ENCODE measurements at places on chromosomes 2 and 18.
A peak's percentile ranks its signal among the peaks of the same experiment; 100 is the strongest.

- no peak for DNase-seq
Observed at GRCh38 chr2:40255103-40255502, 196.8 kb downstream of the SLC8A1 start.

GRCh38 chr2:56971383-56971974 is 787.7 kb downstream of the CCDC85A start:
- DNase-seq, result peak; percentile 50

DNA sequence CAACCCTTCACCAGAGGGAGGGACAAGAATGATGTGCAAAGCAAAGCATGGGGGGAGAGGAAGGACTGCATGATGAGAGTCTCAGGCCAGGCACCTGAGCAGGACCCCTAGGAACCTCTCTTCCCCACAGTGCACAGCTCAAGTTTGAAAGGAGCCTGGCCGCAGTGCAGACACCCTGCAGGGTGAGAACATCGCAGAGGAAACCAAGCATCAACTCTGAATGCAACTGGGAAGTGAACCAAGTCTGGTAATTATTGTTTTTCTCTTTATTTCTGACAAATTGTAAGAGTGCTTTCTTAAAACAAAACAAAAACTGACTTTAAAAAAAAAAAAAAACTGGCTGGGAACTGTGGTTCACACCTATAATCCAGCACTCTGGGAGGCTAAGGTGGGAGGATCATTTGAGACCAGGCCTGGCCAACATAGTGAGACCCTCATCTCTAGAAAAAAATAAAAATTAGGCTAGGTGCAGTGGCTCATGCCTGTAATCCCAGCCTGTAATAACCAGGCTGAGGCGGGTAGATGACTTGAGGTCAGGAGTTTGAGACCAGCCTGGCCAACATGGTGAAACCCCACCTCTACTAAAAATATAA is 15.3 kb downstream of the NPC1 start:
- DNase-seq, result no peak

GRCh38 chr18:58893388-58894099 is 28.9 kb downstream of the ZNF532 start:
- DNase-seq, result no peak

GRCh38 chr2:47072728-47073191 is 82.3 kb downstream of the STPG4 start:
- DNase-seq, result no peak

DNA sequence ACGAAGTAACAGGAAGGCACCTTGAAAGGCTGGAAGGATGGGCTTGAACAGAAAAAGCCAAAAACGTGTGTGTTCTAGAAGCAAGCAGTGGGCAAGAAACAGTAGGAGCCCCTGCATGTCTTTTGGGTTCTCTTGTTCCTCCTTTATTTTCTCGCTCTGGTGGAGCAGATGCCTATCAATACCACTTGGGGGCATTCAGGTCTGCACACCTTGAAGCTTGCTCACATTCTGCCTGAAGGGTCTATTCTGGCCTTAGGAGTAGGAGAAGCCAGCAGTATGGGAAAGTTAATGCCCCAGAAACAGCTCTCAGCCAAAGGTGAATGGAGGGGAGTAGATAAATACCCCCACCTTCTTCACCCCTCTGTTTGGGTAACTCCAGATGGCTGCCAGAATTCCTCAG is 204.5 kb downstream of the TXNL1 start:
- DNase-seq, result no peak

DNA sequence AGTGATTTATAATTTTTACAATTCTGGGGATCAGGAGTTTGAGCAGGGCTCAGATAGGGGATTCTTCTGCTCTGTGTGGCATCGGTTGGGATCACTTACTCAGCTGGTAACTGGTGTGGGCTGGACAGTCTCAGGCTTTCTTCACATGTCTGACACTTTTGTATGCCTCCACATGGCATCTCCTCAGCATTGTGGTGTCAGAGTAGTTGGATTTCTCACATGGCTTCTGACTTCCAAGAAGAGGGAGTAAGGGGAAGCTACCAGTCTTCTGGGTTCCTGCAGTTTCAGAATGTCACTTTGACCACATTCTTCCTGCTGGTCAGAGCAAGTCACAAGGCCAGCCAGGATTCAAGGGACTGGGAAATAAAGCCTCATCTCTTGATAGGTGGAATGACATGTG is 55.6 kb downstream of the NCOA1 start:
- no peak for DNase-seq

DNA sequence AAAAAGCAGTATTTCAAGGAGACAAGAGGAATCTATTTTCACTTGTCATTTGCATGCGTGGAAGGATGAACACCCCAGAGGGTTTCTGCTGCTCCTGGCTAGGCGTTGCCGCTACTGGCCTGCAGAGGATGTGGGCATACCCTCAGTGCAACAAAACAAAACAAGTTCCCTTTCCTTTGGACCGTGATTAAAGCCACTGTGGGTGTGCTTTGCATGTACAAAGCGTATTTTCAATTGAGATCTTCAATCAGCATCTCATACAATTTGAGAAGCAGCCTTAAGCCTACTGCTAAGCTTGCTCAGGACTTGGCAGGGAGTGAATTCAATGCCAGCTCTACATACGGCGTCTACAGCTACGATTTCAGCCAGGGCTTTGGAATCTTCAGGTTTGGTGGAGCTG is 298.4 kb downstream of the LPIN1 start:
- no peak for DNase-seq

DNA sequence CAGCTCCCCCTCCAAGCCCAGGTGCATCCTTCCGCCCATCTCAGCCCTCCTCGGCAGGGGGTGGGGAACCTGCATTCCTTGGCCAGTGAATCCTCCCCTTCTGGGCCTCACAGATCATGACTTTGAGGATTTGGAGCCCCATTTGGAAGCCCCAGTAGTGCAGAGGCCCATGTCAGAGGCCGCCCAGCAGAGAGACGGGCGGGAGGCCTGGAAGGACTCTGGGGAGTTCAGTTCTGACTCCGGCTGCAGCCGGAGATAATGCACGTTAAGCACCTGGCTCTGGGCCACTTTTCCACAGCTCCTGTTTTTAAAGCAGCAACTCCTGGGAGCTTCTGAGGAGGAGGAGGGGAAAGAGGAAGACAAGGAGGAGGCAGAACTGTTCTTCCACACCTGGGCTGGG is 14.9 kb downstream of the ATOH8 start:
- DNase-seq, result peak; percentile 81

DNA sequence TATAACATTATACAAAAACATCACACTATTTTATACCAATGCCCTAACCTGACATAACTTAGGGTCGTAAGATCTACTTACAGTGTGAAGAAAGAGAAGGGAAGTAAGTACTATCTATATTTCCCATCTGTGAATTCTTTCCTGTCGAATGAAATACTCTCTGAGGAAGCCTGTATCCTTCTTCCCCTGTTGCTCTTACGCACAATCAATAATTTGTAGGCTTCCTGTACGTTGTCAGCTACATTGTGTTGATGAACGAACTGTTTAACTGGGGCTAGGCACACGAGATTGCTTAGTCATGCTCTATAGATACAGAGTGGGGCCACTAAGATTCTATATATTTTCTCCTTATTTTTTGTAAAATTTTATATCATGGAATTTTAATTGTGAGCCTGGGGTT is 1125.0 kb upstream of the CELF4 start:
- DNase-seq, result no peak

GRCh38 chr2:68646303-68646702 is 2.9 kb downstream of the PROKR1 start:
- peak; percentile 11 for DNase-seq

DNA sequence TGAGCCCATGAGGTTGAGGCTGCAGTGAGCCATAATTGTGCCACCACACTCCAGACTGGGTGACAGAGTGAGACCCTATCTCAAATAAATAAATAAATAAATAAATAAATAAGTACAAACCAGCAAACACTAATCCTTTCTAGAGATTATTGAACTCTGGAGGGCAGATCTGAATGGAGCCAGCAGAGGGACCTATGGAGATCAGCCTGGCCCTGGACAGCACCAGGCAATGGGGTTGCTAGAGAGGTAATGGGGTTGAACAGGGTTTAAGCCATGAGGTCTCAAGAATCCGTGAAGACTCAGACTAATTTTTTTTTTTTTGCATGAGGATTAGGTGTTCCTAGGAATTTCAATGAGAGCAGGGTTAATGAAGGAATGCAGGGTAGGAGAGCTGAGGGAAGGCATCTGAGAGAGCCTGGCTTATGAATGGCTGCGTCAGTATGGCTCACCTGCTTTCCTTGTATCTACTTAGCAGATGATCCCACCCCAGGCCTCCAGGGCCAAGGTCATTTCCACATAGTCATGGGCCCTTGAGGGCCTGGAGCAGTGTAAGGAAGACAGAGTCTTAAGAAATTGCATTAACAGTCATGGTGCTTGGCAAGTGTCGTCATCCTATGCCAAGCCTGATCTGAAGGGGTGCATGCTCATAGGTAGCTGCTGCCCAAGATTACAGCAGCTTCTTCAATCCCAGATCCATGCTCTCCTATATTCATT is 34.6 kb upstream of the IL37 start:
- no peak for DNase-seq

DNA sequence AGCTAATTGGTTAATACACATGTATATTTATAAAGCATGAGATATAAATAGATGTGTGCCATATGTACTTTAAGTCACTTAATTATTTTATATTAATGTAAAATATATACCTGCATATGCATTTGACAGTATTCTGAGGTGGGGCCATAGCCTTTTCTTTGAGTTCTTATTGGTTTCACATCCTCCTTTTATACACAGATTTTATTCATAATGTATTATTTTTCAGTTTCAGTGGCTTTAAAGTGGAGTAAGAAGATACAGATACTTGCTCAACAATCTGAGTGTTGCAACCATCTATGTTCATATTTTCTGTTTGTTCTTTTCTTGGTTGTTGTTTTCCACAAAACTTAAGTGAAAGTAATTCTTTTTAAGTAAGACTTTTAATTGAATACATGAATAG is 436.5 kb downstream of the RND3 start:
- DNase-seq, result no peak

- DNase-seq, result no peak
Observed at GRCh38 chr18:63476668-63477067, at the start of gene SERPINB5. TSS of gene SERPINB5 (plus strand) at chr18:63476958. CDS start at chr18:63484429, 7,471 bp downstream.

- no peak for DNase-seq
Observed at GRCh38 chr2:45774688-45775244, 123.3 kb downstream of the PRKCE start.

GRCh38 chr2:63613391-63613901 is 24.7 kb downstream of the MDH1 start:
- DNase-seq, result peak; percentile 61

- DNase-seq, result no peak
Observed at GRCh38 chr2:96485751-96486651, 19.2 kb downstream of the NEURL3 start.

DNA sequence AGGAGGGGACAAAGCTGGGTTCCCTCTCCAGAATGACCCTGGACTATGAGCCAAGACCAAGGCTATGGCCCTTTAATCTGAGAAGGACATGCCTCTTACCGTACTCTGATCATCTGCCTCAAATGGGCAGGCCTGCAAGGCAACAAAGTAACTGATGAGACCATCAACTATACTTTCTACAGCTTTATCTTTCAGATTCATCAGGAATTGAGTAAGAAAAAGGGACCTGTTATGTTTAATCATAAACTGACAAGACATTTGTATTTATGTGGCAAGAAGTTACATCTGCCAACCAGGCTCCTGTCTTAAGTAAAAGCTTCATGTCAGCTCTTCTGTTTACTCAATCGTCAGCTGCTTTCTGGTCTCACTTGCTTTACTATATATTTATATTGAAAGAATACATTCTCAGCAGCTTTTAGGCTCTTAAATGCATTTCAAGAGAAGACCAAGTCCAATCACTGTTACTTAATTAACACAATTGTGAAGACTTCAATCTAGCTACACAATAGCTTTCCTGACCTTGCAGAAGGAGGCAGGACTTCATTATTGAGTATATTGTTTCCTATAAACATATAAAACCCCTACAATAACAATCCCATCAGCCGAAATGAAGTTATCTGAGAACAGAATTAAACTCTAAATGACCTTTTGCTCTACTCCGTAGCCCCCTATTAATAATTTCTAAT is 163.8 kb downstream of the ETAA1 start:
- DNase-seq, result no peak

DNA sequence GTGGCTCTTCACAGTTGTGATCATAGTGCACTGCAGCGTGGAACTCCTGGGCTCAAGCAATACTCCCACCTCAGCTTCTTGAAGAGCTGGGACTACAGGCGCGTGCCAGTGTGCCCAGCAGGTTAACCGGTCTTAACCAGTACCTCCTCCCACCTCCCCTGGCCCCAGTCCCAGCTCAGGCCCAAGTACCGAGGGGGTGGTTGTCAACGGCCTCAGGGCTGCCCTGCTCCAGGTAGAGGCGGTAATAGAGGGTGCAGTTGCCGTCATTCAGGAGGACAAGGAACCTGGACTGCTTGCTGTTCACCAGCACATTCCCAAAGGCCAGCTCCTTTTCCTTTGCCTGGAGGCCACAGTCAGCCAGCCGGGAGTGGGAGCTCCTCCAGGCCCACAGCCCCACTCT is 19.7 kb downstream of the CFAP65 start:
- no peak for DNase-seq

DNA sequence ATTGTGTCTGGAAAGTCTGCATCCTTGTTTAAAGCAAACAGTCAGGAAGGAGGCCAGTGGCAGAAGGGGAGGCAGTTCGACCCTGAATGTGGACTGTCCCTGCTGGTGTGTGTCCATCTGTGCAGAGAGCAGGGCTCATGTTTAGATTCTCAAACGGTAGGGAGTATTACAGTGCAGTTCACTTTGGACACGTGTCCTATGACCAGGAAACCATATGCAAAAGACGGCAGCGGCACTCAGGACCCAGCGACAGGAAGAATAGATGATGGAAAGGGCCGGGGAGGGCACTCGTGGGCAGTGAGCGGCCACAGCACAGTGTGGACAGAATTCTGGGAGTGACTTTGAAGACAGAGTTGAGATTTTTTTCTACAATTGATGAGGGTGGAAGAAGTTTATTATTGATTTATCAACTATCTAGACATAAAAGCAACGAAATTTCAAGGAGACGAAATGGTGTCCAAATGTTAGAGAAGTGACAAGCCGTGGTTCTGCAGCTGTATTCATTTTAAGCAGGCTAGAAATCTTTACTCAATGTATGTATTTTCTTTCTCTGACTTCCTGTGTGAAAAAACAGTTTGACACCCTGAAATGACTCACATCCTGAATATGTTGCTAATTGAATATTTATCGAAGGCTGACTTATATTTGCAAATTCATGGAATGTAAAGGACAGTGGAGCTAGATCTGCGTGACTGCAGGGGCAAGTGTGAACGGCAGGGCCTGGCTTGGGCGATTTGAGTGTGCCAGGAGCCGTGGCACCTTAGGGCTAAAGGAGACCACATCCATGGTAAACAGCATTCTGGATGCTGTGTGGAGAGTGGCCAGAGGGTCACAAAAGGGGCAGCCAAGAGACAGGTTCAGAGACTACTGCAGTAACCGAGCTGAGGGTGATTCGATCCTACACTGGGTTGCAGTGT is 214.2 kb downstream of the PTGR3 start:
- DNase-seq, result no peak

DNA sequence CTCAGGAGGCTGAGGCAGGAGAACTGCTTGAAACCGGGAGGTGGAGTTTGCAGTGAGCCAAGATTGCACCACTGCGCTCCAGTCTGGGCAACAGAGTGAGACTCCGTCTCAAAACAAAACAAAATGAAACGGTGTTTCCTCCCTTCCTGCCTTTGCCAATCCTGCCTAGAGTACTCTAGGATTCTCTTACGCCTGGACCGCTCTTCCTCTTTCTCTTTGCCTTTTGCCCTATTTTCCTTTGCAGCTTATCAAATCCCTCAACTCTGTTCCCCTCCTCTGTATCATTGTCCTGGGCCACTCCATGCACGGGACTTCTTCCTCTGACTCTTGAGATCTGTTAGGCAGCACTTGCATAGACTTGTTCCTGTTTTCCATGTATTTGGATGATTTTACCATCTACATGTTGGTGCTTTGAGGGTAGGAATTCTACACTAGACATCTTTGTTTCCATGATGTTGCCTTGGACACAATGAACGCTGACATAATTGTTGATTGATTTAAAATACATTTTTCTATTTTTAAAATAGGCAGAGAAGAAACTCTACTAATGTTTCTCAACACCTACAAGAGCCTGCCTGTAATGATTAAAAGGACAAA is 24.8 kb upstream of the ACYP2 start:
- DNase-seq, result no peak

Data from NCI-H226 (cell line).